ENCODE measurements at places on chromosomes 7 and 10.

GRCh38 chr10:29246449-29246848 lies 42.4 kb upstream of the LYZL1 start:
- no peak for DNase-seq

DNA sequence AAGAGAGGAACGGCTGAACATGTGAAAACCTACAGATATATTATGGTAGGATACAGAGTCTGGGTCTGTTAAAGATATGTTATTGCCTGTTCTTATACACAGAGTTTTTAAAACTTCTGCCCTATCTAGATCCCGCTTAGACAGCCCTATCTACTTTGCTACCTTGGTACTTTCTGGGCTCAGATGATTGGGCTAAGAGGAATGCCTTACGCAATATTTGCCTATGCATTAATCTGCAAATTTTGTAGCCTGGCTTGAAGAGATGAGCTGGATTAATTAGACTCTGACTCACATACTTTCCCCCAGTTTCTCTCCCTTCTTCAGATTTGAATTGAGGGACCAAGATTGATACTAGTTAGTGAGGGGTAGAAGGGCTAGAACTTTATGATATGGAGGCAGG lies 33.6 kb upstream of the A1CF start:
- no peak for DNase-seq

- DNase-seq, result no peak
Measured at GRCh38 chr7:19203686-19204085, 58.5 kb upstream of the FERD3L start.

- no peak for DNase-seq
Measured at GRCh38 chr7:111953611-111954010, 252.6 kb downstream of the DOCK4 start.

GRCh38 chr10:2335626-2336025 lies 598.3 kb upstream of the ADARB2 start:
- DNase-seq, result no peak

DNA sequence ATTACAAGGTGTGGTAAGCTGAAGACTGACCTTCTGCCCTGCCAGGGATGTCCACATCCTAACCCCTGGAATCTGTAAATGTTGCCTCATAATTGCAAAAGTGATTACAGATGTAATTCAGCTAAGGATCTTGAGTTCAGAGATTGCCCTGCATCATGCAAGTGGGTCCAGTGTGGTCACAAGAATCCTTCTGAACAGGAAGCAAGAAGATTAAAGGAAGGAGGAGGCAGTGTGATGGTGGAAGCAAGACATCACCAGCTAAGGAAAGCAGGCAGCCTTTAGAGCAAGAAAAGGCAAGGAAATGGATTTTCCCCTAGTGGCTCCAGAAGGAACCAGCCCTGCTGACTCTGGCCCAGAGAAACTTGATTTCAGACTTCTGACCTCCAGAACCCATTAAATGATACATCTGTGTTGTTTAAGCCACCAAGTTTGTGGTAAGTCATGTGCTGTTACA lies 78.1 kb downstream of the USP6NL start:
- DNase-seq, result no peak

DNA sequence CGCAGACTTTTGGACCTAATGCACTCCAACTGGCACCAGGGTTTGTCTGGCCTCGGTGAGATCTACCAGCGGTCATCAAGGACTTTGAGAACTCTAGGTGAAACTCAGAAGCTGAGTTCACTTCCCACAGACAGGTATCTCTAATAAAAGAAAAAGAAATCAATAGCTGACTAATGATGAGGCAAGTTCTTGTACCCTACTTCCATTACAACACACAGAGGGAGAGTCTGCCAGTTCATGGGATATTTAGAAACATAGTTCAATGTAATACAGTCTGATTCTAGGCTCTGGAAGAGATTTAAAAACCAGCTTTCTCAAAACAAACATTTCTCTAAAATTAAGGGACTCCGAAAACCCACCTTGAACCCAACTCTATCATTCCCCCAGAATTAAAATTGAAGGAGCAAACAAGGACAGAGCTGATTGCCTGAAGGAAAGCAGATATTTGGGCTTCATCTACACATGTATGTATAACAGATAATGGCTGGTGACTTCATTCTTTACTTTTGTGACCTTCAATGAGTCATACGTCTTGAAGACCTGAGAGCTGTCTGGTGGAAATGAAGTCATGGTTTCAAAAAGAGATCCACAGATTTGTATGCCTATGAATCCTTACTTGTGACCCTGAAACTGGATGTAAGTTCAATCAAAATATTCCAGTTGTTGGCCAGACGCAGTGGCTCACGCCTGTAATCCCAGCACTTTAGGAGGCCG lies 2.7 kb upstream of the PNLIPRP1 start:
- DNase-seq, result no peak

GRCh38 chr7:139116999-139117398 lies 7.5 kb upstream of the ZC3HAV1 start:
- no peak for DNase-seq

DNA sequence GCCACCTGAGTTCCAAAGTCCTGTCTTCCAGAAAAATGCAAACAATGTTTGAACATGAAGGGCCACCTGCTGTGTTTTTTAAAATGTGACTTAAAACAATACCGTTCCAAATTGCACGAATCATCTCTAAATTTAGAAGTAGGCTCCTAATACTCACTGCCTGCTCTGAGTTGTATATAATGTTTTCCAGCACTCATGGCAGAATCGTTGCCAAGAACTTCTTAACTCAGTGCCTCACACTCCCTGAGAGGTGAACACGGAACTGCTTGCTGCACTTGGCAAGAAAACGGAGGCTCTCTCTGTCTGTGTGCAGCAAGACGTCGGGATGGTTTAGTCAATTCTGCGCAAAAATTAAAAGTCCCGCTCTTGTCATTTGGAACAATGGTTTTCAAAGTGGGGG lies 757.3 kb upstream of the AUTS2 start:
- DNase-seq, result no peak
